ENCODE measurements at places on chromosomes 2 and 18.

DNA sequence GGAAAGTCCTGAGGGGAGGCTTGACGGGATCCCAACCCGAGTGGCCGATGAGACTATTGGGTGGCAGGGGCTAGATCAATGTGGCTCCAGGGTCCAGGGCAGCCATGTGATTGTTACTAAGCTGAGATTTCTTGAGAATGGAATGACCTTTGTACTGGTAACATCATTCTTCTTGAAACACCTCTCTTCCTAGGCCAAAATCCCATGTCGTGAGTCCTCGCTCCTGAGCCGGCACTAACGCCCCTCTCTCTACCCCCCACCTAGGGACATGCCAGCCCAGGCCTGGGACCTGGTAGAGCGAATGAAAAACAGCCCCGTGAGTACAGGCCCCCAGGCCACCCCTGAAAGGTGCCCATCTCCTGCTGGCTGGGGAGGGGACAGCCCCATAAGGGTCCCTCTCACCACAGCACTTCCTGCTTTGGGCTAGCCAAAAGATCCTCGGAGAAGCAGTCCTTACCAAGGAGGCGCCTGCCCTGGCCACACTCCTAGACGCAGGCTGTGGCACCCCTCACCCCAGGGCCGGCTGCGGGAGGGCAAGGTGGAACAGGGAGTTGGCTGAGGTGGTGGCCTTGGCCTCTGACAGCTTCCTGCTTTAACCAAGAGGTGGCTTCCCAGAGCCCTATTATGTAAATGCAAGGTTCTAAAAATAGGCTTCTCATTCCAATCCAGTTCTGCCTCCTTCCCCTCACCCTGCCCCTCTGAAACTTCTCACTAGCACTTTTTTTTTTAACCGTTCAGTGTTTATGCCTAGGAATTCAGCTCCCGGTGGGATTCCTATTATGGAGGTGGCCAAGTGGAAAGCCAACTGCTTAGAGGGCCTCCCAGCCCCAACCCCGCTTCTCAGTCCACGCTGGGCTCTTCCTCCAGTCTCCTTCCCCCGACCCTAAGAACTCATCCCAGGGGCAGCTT lies 126.6 kb upstream of the PPP1CB start:
- peak; percentile 67 for DNase-seq

- DNase-seq = no peak
These were observed 1.1 kb downstream of the COBLL1 start for GRCh38 chr2:164840458-164840929.

GRCh38 chr2:27041752-27042151 lies 9.0 kb downstream of the TMEM214 start:
- DNase-seq = no peak

DNA sequence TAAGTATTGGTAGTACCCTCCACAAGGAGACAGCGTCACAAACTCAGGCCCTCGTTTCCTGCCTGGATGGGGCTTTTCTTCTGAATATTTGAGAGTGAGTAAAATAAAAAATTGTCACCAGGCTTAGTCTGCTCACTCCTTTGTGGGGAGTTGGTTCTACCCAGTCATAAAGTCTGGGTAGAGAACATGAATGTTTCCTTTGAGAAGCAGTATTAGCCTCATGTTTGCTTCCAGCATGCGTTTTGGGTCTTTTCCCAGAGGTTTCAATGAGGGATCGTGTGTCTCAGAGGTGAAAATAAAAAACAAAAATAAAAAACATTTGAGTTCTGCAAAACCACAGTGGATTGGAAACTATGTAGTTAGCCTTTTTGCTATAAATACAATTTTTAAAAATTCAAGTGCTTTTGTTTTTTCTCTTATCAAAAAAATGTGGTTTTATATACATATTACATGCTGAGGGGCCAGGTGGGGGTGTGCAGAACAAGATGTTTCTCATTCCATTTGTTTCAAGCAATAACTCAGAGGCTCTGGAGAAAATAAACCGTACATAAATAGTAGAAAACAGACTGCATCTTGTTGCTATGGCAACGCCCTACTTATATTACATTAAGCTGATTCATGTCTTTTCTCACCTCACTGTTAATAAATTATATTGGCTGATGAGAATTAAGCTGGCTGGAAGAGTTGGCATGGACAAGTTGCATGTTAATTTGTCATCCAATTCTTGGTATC lies 225.4 kb upstream of the FBXO11 start:
- DNase-seq = no peak
